Stimulated activated CD4-positive, alpha-beta T cell treated with anti-CD3 and anti-CD28 coated beads, Interleukin-1b, Interleukin-23, amount 100 ng/mL, for 1 hour (primary cell): ENCODE measurements at places on chromosomes 6 and 20.

DNA sequence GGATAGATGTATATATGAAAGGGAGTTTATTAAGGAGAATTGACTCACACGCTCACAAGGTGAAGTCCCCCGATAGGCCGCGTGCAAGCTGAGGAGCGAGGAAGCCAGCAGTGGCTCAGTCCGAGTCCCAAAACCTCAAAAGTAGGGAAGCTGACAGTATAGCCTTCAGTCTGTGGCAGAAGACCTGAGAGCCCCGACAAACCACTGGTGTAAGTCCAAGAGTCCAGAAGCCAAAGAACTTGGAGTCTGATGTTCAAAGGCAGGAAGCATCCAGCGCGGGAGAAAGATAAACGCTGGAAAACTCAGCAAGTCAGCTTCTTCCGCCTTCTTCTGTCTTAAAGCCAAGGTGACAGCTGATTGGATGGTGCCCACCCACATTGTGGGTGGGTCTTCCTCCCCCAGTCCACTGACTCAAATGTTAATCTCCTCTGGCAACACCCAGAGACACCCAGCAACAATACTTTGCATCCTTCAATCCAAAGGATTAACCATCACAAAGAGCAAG lies 102.6 kb upstream of the GJE1 start:
- no peak for DNase-seq

DNA sequence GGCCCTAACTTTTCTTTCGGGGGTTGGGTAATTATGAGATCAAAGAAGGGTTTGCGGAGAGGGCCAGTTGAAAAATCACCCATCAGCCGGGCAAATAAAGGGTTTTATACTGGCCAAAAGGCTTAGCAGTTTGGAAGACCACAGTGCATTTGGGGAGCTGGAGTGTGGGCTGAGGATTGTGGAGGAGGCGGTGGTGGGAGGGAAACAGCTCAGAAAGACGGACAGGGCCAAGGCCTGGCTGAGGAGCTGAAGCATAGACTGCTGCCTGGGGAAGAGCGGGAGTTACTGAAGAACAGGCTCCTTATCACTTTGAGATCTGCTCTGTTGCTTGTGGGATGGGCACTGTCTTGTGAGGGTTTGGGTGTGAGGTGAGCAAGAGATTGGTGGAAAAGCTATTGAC lies 144.2 kb downstream of the CARMIL1 start:
- no peak for DNase-seq

- no peak for DNase-seq
Measured at GRCh38 chr6:56671651-56672461, 29.2 kb upstream of the DST start.

DNA sequence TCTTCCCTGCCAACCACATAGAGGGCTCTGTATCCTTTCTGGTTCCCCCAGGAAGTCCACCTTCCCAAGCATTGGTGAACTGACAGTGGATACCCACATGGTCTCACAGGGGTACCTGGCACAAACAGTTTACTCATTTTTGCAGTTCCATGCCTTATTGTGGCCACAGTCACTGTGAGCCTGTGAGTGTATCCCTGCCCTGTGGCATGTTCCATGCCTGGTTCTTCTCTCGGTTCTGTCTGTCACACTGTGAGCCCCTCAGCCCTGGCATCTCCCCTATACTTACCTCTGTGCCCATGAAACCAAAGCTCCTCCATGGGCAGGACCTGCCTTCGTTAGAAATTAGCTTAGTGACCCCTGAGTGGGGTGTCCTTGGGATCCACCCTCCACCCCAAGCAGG lies 107.8 kb downstream of the TOX2 start:
- DNase-seq = no peak

DNA sequence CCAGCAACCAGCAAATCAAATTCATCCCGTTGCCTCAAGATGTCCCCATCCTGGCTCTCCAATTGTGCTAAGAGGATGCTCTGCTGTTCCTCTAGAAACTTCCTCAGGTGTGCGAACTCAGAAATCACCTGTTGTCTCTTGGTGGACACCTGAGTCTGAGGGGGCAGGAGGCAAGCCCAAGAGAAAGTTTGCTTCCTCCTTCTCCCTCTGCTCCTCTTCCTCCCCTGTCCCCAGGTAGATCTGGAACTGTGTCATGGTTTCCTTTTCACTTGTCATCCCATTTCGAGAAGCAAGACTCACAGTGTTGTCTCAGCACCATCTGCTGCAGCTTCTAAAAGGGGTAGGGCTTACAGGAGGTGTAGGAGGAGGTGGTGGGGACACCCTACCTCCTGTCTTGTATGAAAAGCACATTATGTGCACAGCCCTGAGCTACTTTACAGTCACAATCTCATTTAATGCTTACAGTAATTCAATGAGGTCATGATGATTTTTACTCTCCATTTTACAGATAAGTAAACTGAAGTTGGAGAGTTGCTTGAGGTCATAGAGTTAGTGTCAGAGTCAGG lies 2.5 kb downstream of the TRIM10 start:
- DNase-seq = no peak

DNA sequence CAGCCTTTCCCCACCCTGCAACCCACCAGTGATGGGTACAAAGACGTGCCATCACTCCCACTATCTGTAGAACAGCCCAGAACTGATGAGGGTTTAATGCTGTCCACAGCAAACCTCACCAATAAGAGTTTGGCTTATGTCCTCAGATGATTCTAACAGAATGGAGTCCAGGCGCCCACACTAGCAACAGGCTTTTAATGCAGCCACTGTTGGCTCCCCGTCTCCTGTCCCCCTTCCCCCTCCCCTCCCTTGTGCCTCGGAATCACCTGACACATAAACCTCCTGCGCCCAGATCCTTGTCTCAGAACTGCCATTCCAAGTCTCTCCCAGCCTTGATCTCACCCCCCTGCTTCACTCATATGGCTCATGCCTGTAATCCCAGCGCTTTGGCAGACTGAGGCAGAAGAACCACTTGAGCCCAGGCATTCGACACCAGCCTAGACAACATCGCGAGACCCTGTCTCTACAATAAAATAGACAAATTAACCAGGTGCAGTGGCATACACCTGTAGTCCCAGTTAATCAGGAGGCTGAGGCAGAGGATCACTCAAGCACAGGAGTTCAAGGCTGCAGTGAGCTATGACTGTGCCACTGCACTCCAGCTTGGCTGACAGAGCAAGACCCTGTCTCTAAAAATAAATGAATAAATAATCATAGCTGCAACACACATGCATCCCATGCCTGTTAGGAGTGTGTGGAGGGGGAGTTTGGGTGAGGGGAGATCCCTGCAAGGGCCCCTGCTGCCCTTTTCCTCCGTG lies 85.6 kb downstream of the SNX5 start:
- DNase-seq = no peak

- no peak for DNase-seq
Measured at GRCh38 chr6:53066077-53066417, 843 bp downstream of the FBXO9 start.

- no peak for DNase-seq
Measured at GRCh38 chr6:35042031-35042815, 98.9 kb downstream of the TCP11 start.

DNA sequence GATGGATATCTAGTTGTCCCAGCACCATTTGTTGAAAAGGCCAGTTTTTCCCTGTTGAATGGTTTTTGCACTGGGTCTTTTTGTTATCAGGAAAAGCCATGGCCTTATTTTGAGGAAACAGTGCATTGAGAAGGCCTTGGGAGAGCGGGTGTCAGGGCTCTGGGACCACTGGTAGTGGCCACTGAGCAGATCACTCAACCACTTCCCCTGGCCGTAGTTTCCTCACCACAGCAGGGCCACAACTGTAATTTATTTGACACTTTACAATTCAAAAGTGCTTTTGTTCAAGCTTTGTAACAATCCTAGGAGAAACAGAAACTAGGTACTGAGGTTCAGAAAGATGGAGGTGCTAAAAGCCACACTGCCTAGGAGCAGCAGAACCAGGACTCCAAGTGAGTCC lies 281.8 kb downstream of the GMDS start:
- no peak for DNase-seq

- no peak for DNase-seq
Measured at GRCh38 chr6:140979642-140980091, 1153.1 kb upstream of the GJE1 start.

GRCh38 chr6:151763303-151763702 lies 44.2 kb upstream of the ESR1 start:
- no peak for DNase-seq

GRCh38 chr6:145830612-145831011 lies 16.0 kb upstream of the FBXO30 start:
- no peak for DNase-seq

DNA sequence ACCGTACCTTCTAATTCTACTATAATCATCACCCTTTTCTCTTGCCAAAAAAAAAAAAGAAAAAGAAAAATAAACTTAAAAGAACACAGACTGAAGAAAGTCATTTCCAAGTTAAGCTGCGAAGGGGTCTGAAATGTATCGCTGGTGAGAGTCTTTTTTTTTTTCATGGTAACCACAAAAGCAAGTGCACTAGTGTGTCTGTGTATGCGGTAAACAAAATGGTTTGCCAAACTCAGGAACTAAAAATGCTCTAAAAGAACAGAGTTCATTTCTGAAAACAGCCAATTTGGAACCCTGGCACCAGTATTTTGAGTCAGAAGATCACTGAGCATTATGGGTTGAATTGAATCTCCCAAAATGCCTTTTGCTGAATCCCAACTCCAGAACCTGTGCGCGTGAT lies 46.6 kb downstream of the CDH4 start:
- DNase-seq = no peak

DNA sequence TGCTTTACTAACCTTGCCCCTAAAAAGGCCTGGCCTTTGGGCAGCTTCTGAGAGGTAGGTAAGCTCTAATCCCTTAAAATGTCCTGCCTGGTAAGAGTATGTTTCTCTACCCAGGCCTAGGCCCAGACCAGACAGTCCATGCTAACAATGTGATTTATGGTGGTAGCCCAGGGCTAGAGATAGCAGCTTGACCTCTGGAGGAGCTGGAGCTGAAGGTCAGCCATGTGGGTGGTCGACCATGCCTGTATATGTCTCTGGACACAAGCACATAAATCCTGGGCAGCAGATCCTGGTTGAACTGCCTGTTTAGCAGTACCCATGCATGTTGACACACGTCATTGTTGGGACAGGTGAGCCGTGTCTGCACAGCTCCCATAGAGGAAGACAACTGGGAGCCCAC lies 62.1 kb upstream of the PHACTR1 start:
- DNase-seq = no peak

GRCh38 chr6:28996844-28997510 lies 8.1 kb downstream of the ZNF311 start:
- no peak for DNase-seq

DNA sequence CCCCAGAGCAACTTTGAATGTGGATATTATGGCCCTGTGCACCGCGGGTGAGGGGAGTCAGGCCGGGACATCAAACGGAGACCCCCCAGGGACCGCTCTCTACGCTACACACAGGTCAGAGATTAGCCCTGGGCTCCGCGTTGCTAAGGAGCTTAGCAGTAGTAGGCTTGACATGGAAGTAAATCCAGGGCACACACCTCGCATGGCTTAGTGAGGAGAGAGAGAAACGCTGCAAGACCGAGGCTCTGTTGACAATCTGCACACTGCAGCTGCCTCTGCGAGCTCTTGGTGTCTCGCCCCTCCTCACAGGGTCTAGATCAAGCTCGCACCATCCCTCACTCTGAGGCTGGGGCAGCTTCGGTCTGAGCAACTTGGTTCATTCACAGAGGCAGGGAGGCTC lies 116.1 kb upstream of the CDH4 start:
- no peak for DNase-seq

DNA sequence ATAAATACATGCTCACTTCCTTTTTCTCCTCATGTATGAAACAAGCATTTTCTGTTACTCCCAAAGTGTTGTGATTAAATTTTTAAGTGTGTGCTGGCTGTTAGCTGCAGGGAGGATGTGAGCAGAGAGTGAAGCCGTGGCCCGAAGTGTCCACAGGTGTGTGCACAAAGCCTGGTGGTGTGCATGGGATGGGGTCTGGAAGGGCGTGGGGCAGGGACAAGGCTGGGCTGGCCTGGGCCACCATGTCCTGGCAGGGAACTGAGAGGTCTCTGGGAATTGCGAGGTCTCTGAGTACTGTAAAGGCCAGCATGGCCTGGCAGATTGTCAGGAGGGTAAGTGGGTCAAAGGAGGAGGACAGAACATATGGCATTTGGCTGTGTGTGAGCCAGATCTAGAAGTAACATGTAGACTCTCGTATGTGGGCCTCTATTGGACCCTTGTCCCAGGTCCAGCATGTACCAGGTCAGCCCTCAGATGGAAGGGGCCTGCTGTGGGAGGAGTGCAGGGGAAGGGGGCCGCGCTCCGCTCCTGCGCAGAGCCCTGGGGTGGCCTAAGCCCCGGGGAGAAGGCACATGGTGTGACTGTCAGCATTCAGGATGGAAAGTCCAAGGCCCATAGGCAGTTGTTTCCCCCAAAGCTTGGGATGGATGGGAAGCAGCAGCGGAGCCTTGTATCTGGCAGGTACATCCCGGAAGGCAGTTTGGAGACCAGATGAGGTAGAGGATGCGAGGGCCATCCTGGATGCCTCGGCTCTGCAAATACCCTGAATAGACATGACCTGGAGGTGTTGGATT lies 45.1 kb upstream of the PHACTR3 start:
- DNase-seq = no peak

GRCh38 chr20:17753516-17753915 lies 53.8 kb downstream of the BANF2 start:
- no peak for DNase-seq

- DNase-seq = no peak
Measured at GRCh38 chr6:34149831-34150400, 4.0 kb upstream of the GRM4 start.

GRCh38 chr6:144127097-144127496 lies 23.2 kb upstream of the STX11 start:
- no peak for DNase-seq

- no peak for DNase-seq
Measured at GRCh38 chr6:139699911-139700310, 325.5 kb upstream of the CITED2 start.

DNA sequence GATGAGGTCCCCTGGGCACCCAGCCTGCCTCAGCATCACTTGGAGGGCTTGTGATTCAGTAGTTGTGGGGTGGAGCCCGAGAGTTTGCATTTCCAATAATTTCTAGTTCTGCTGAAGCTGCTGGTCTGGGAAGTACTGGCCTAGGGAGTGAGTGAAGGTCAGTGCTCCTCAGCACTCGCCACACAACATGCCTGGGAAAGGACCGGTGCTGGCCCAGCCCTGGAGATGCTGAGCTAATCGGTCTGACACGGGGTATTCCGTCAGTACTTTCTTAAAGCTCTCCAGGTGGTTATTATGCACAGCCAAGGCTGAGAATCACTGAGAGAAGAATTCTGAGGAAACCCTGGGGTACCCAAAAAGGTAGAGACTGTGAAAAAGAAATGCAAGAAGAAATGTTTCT lies 228.2 kb downstream of the TMEM242 start:
- no peak for DNase-seq

GRCh38 chr6:11845664-11846577 lies 67.3 kb upstream of the ADTRP start:
- DNase-seq = no peak

- no peak for DNase-seq
Measured at GRCh38 chr6:130882370-130882769, 55.2 kb downstream of the SMLR1 start.

- DNase-seq = no peak
Measured at GRCh38 chr6:53264915-53265607, 83.7 kb downstream of the ELOVL5 start.

DNA sequence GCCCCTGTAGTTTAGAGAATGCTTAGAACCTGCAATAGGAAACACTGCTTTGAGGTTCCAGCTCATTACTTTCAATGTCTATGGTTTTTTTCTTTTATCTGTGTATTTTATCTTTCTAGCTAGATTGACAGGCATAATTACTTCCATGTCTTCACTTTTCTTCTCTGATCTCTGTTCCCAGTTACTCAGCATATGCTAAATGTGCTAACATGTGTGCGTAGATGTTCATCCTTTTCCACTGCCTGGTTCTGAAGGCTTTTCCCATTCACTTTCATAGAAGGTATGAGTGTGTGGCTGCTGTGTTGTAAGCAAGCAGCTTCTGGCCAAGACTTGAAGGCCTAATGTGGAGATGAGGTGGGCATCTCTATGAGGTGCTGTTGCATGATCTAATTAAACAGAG lies 38.9 kb downstream of the FAXC start:
- DNase-seq = no peak
